Suppressor macrophage treated with lipopolysaccharide for 4 hours (primary cell): ENCODE measurements at places on chromosomes 11 and 22.

DNA sequence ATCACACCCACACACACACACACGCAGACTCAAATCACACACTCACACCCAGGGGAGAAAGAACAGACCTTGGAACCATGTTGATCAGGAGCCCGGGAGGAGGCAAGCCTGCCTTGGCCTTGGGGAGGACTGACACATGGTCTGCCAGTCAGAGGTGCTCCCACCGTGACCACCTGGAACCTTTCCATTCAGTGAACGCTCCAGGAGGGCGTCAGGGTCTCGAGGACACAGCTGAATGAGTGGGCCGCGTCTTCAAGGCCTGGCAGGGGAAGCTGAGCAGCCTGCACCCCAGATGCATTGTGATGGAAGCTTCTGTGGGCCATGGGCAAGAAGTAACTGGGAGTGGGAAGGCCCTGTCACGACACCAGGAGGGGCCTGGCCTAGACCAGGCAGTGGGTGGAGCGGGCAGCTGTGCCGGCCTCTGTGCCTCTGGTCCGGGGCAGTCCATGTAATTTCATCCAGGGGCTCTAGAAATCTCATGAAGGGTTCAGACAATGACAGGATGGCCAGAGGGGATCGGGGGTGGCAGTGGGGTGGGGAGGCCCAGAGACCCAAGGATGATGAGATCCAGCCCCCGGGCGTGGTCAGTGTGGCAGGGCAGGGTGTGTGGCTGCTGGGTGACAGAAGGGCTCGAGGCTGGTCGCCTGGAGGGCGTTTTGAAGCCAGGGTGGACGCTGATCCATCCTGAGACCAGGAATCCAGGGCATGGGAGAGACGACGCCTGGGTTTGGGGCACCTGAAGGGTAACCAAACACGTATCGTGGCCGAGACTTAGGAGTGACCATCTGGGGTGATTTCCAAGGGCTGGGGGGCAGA is 53.7 kb downstream of the IGF2 start:
- no peak for DNase-seq

DNA sequence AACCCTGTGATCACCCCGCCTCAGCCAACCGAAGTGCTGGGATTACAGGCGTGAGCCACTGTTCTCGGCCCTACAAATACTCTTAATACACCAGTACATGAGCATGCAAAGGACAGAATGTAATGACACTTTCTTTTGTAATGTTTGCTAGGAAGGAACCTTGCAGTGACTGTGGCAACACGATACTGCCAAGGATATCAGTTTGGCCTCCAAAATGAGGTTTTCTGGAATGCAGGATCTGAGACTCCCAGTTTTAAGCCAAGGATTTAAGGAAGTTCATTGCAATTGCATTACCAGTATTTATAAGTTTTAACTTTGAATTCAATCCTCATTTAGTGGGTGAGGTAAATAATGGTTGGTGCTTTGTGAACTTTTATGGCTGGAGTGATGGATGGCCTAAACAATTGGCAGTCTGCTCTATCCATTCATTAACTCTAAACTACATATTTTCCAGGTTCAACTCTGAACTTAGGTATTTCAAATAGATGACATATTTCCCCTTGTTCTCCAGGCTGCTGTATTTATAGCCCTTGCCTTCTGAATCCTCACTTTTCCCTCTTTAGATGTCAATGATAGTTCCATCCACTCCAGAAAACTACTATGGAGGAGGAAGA is 330.3 kb downstream of the C11orf87 start:
- DNase-seq: no peak

DNA sequence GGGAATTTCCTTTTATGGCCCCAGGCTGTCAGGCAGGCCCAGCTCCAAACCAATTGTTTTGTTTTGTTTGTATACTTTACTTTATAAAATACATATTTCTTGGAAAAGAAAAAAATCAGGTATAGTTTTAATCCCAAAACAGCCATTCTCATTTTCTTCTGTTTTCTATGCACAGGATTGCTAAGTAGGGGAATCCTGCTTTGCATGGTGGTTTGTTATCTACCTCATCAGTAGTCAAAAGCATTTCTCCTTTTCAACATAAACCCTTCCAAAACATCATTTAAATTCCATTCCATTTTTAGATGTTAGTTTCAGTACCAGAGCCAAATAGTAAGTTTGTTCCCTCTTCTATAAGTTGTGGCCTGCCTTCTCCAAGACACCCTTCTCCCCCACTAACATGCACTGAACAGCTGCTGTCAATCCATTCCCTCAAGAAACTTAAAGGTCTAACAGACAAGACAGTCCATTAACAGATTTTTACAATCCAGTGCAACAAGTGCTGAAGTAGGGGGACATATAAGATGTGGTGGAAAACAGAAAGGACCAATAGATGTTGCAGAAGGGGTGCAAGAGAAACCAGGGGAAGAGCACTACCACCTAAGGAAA is 3.7 kb downstream of the ILK start:
- DNase-seq: no peak

DNA sequence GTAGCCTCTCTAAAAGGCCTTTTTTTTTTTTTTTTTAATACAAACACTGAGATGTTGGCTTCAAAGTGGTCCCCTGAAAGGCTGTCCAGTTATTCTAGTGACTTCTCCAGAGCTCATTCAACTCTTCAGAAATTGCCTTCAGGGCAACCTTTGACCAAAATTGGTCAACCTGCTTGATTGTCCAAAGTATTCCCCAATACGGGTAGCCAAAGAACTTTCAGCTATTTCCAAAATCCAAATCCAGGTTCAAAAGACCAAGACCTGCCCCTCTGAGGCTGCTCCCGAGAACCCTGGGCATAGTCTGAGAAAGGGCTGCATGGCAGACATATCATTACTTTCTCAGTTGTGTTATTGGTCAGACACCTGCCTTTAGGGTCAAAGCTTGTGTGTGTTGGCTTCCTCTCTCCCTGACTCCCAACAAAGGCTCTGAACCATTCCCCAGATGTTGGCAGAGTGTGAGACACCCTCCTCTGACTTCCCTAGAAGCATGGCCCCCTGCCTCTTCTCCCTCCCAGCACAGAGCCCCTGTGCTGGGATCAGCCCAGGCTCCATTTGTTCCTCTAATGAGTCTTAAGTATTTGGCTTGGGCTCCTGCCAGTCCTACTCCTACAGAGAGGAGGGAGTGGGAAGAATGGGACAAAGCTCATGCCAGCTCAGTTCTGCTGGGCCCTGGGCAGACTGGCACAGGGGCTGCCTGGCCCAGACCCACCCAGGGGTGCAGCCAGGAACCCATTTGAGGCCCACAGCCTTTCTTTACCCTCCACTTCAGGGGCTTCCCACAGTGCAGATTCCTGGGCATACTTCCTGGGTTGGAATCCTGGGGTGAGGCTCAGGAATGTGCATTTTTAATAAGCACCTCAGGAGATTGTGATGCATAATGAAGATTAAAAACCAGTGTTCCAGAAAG is 30.3 kb downstream of the TNKS1BP1 start:
- DNase-seq: no peak
